ENCODE measurements at places on chromosomes 11 and 22.

GRCh38 chr11:102144357-102145355, 34.4 kb downstream of the YAP1 start:
- DNase-seq: no peak

- DNase-seq: no peak
Measured at GRCh38 chr11:111107501-111107900, 138.0 kb upstream of the POU2AF2 start.

GRCh38 chr11:46294365-46295309, 17.2 kb downstream of the CREB3L1 start:
- no peak for DNase-seq

DNA sequence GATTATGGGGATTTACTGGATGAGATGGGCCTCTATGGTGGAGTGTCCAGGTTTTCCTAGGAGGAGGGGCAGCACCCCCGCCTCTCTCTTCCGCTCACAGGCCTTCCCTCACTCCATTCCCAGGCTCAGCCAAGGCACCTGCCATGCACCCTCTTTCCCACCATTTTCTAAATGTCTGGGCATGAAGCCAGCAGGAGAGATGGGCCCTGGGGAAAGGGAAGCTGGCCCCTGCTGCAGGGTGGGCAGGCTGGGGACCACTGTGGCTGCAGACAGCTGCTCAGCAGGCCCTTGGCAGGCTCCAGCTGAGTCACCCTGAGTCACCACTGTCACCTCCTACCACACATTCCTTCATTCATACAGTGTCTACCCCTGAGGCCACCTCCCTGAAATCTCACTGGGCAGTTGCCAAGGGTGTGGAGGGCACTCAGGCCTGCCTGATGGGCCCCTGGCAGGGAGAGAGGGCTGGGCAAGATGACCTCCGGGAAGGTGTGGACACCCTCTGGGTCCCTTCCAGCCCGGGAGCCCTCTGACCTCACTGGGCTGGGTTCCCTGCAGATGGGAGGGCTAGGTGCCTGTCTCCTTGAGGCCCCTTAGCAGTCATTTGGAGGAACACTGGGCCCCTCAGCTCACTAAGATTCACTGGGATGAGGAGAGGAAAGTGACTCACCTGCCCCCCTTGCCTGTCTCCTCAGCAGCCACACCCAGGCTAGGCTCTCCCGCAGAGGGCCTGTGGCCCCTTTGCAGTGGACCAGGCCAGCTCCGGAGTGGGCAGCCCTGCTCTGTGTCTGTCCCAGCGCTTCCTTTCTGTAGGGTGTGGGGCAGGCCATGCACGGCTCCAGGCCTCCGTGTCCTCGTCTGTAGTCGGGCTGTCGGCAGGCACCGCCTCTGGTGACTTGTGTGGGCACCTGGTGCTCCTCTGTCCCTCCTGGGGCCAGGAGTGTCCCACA, 7.8 kb downstream of the MYEOV start:
- peak; percentile 56 for DNase-seq

DNA sequence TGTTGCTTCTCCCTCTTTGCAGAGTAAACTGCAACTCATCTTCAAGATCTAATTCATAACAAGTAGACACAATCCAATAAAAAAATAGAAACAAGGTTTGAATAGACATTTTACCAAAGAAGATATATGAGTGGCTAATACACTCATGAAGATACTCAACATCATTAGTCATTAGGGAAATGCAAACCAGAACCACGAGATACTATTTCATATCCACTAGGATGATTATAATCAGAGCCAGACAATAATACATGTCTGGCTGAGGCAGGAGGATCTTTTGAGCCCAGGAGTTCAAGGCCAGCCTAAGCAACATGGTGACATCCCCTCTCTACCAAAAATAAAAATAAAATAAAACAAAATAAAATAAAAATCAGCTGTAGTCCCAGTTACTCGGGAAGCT, 85.0 kb downstream of the ATG16L2 start:
- DNase-seq: no peak

DNA sequence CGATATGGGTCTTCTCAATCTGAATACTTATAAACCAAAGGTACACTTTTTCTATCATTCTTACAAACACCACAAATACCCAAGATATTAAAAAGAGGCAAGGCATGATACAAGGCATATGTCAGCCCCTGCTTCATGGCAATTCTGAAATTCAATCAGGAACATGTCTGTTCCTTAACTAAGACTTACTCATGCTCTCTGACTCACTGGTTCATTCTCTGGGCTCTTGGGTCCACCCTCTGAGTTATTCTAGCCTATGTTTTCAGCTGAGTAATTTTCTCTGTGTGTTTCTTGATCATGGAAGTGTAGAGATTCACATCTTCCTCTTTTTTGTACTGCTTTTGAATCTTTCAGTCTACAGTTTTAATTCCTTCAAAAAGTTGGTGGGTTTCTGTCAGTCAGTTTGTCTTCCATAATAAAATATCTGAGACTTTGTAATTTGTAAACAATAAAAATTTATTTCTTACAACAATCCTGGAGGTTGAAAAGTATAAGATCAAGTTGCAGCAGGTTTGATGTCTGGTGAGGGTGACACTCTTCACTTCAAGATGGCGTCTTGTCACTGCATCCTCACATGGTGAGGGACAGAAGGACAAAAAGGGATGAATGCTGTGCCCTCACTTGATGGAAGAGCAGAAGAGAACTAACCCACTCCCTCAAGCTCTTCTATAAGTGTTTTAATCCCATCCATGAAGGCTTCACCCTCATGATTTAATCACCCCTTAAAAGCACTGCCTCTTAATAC, 211.7 kb downstream of the FAM76B start:
- DNase-seq: no peak

DNA sequence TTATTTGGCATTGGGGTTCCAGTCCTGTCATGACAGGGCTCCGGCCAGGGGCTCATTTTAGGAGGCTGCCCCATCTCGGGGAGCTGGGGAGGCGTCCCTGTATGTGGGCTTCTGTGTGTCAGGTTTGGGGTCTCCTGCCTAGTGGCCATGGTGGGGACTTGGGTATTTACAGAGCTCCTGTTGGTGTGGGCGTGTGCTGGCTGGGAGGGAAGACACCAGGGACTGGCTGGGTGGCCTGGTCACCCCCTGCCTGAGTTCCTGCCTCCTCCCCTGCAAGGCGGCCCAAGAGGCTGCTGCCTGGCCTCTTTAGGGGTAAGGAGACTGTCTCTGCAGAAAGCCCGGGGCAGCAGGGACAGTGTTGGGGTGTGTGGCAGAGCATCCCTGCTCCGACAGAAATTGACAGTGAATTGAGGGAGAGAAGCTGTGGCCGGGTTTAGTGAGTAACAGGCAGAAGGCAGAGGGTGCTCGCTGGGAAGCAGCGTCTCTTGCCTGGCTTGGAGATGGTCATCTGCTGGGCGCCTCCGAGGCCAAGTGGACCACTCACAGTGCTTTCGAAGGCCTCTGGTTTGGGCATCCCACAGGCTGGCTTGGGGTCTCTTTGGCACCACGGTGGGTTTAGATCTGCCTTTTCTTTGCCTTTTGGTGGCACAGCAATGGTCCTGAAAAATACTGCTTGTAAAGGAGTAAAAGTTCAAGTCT, 40.3 kb upstream of the GRAMD4 start:
- DNase-seq: no peak

DNA sequence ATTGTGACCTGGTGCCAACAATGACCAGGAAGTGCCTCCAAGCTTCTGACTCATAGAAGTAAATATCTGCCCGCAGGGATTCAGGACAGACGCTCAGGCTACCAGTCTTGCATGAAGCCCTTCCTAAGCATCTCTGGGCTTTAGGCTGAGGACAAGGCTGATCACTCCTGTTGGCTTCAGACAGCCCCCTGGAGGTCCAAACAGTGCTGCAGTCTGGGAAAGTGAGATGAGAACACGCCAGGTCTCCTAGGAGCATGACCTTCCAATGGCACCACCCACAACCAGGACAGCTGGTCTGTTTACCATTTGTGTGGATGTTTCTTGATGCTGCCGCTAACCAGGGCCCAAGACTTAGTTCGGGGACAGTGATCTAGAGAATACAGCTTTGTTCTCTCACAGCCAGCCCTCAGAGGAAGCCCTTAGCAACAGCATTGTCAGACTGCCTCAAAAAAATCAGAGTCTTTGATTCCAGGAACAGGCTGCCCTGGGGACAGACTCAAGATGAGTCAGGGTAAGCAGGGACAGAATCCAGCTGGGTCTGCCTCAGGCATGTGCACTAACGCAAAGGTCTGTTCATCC, 111.2 kb downstream of the ZNF280B start:
- DNase-seq: no peak

DNA sequence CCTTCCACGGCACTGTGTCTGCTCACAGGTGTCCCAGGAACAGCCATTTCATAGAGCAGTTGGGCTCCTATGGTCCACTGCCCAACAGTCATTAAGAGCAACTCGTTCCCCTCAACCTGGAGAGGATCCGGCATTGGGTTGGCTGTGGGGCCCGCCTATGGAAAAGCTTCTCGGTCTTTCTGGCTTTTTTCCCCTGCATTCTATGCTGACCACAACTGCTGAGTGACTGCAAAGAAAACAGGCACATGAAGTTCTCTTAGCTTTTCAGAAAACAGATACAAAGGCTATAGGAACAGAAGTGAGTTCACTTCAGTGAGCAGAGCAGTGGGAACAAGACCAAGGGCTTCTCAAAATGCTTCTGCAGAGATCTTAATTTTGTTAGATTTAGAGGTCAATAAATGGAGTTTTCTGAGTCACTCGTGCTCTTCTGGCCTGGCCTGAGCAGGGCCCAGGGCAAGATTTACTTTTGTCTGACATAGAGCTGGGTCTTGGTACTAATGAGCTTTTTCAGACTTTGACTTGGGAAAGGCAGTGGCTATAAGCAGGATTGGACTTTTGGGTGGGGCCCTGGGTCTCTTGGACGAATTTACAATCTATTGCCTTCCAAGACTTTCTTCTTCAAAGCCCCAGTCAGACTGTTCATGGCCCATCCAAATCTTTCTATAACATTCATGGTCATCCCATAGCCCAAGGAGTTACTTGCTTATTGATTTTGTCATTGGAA, 13.6 kb upstream of the APOL5 start:
- DNase-seq: no peak

DNA sequence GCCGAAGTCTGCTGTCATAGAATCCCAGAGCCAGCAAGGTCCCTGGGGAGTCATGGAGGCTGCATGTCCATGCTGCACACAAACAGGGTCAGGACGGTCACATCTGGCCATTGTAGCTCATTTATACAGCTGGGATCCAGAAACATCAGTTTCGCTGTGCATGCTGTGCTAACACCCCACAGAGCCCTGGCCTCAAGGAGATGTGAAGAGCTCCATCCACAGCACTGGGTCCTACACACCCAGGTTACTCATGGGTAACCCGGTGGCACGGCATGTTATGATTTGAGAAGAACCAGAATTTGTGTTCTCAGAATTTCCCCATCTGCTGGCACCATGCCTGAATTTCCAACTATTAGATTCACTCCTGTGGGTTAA, 146.3 kb upstream of the ARHGAP20 start:
- DNase-seq: no peak

- no peak for DNase-seq
Measured at GRCh38 chr22:44387486-44387885, 74.7 kb upstream of the SHISAL1 start.

DNA sequence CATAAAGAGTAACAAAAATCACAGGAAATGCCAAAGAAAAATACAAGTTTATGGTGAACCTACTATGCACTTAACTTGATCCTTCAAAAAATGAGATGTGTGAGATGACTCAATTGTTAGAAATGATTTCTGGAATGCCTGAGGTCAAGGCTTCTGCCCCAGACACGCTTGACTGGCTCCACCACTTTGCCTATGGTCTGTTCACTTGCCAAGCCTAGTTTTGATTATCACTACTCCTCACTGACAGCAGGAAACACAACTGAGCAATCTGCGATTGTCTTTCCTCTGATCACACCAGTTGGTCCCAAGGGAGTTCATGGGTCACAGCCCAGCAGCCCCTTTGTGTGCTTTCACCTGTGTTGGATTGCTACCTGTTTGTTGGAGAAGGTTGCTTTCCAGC, 20.6 kb upstream of the PRDM10 start:
- no peak for DNase-seq

DNA sequence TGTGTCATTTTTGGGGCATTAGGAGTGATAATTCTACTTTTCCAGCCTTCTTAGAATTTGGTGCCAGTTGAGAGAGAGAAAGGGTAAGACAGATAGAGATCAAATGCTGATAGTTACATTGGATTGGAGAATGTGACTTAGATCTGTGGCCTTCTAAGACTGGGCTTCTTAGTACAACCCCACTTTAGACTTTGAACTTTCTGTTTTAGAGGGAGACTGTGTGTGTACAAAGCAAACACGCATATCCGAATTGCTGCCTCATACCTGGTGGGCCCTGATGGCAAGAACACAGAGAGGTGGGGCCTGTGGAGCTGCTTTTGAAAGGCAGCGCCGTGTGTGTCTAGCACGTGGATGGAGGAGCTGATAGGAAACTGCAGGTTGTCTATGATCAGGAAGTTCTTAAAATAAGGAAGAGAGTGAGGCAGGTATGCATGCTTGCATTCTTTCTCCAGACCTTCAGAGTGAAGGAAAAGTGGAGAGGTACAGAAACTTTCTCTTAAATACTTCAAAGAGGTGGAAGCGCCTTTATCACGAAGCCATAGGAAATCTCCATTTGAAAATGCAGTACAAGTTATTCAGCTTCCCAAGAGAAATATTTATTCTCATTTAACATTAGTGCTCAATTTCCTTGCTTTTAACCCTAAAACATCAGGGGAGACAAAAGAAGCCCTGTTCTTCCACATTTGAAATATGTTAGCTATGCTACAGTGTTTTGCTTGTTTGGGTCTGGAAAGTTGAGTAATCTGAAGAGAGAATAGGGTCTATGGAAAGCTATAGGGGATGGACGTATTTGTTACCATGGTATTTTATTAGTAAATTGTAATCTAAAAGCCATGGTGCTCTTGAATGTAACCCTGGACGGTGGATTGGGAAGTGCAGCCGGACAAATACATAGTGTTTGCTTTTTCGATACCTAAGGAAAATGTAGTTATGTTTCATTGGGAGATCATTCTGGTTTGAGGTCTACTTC, 13.7 kb downstream of the PDHX start:
- no peak for DNase-seq

GRCh38 chr11:113184498-113184897, 129.9 kb upstream of the TTC12 start:
- DNase-seq: no peak

GRCh38 chr11:113242060-113242459, 72.3 kb upstream of the TTC12 start:
- DNase-seq: no peak

GRCh38 chr22:32846780-32847491, 45.4 kb downstream of the TIMP3 start:
- DNase-seq: no peak

- DNase-seq: no peak
Measured at GRCh38 chr11:2375964-2376551, 1.1 kb upstream of the CD81 start.

GRCh38 chr11:72316984-72317383, 73.0 kb upstream of the PHOX2A start:
- DNase-seq: no peak

DNA sequence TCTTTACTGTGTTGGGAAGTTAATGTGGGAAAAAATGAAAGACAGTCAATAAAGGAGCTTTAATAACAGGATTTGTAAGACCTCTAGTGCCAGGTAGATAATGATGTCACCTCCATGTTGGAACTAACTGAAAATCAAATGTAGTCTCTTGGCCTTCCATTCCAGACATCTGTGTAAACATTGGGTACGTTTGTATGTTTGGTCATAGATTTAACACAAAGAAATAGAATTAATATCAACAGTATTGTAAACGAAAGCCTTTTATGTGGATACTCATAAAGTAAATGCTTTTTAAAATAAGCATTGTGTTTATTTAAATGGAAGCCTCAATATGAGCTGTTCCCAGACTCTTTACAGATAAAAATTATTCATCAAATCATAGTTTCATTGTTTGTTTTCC, 605.7 kb downstream of the METTL15 start:
- no peak for DNase-seq

- no peak for DNase-seq
Measured at GRCh38 chr11:95065336-95065735, 1.4 kb upstream of the SRSF8 start.

- DNase-seq: peak; percentile 41
Measured at GRCh38 chr11:18650859-18651557, 16.9 kb upstream of the SPTY2D1 start.

Data from stimulated activated CD4-positive, alpha-beta T cell treated with anti-CD3 and anti-CD28 coated beads, Interleukin-2, amount 100 ng/mL, for 24 hours (primary cell).